Subcutaneous preadipocyte (primary cell): ENCODE measurements at places on chromosomes 11 and 22. TPM values are rescaled to one million over a fixed set of nuclear protein-coding genes. Genes with fewer than 3 reads are reported as not detected.

CDHR5 gene
- not detected in 2 replicates for total RNA-seq

SLN gene
- not detected in 2 replicates for total RNA-seq

B4GALNT4 gene
- 0.59 and 0.73 TPM in 2 replicates for total RNA-seq

KCTD21 gene
- total RNA-seq: 9.2 and 9.4 TPM in 2 replicates

BRMS1 gene
- 39.7 and 45.0 TPM in 2 replicates for total RNA-seq

POU2AF2 gene
- total RNA-seq: not detected in 2 replicates

IRAG1 gene
- total RNA-seq: 0.37 and 0.39 TPM in 2 replicates

UBE2L6 gene
- total RNA-seq: 53.0 and 104 TPM in 2 replicates

EHF gene
- total RNA-seq: not detected in 2 replicates

C11orf16 gene
- not detected in 2 replicates for total RNA-seq

XRRA1 gene
- total RNA-seq: 7.0 and 23.3 TPM in 2 replicates

OR5AS1 gene
- not detected in 2 replicates for total RNA-seq

CPT1B gene
- 0.73 and 1.2 TPM in 2 replicates for total RNA-seq

HOATZ gene
- total RNA-seq: not detected in 2 replicates

OR10A2 gene
- total RNA-seq: not detected in 2 replicates

ANO1 gene
- total RNA-seq: not detected in 2 replicates

PKNOX2 gene
- under 0.01 and 0.20 TPM in 2 replicates for total RNA-seq

HBB gene
- total RNA-seq: not detected in 2 replicates

SYT12 gene
- under 0.01 TPM in 2 replicates for total RNA-seq

VWA5A gene
- 4.7 and 9.9 TPM in 2 replicates for total RNA-seq

ANGPTL5 gene
- total RNA-seq: 0.39 and 0.73 TPM in 2 replicates

ZNF215 gene
- 2.2 and 5.7 TPM in 2 replicates for total RNA-seq

CEP126 gene
- total RNA-seq: 1.6 and 1.8 TPM in 2 replicates

CD3E gene
- not detected in 2 replicates for total RNA-seq

SPTBN2 gene
- total RNA-seq: 0.39 and 0.73 TPM in 2 replicates

CHRM4 gene
- total RNA-seq: under 0.01 TPM in 1 of 2 replicates, not detected in the other

TMEM45B gene
- not detected in 2 replicates for total RNA-seq

TENM4 gene
- 5.9 and 8.6 TPM in 2 replicates for total RNA-seq

PNPLA5 gene
- not detected in 2 replicates for total RNA-seq

KBTBD3 gene
- total RNA-seq: 2.2 TPM in 2 replicates

LRRC55 gene
- total RNA-seq: not detected in 2 replicates

MRGPRX3 gene
- total RNA-seq: not detected in 2 replicates

LUZP2 gene
- total RNA-seq: under 0.01 TPM in 1 of 2 replicates, not detected in the other

SCGB1A1 gene
- not detected in 2 replicates for total RNA-seq

KCNJ1 gene
- not detected in 2 replicates for total RNA-seq

RAB36 gene
- 5.5 and 7.2 TPM in 2 replicates for total RNA-seq

MMP13 gene
- not detected in 2 replicates for total RNA-seq

APOA1 gene
- total RNA-seq: not detected in 2 replicates

TRPC6 gene
- under 0.01 and 0.37 TPM in 2 replicates for total RNA-seq

TMPRSS5 gene
- total RNA-seq: under 0.01 TPM in 1 of 2 replicates, not detected in the other

SAAL1 gene
- 22.8 and 24.2 TPM in 2 replicates for total RNA-seq

IFITM2 gene
- 62.6 and 170 TPM in 2 replicates for total RNA-seq

ACTN3 gene
- under 0.01 TPM in 1 of 2 replicates, not detected in the other for total RNA-seq

PPP6R3 gene
- total RNA-seq: 109 and 145 TPM in 2 replicates

ZFP91 gene
- 33.1 and 59.8 TPM in 2 replicates for total RNA-seq

ALG8 gene
- 49.9 and 51.1 TPM in 2 replicates for total RNA-seq
